T-cell (primary cell): ENCODE measurements at places on chromosomes 12 and 14. TPM values are rescaled to one million over a fixed set of nuclear protein-coding genes. Genes with fewer than 3 reads are reported as not detected.

Gene NID2
- total RNA-seq = 0.38 TPM

Gene ESPL1
- 1.5 TPM for total RNA-seq

Gene TTC6
- not detected for total RNA-seq

Gene RASSF8
- total RNA-seq = 0.72 TPM

DNA sequence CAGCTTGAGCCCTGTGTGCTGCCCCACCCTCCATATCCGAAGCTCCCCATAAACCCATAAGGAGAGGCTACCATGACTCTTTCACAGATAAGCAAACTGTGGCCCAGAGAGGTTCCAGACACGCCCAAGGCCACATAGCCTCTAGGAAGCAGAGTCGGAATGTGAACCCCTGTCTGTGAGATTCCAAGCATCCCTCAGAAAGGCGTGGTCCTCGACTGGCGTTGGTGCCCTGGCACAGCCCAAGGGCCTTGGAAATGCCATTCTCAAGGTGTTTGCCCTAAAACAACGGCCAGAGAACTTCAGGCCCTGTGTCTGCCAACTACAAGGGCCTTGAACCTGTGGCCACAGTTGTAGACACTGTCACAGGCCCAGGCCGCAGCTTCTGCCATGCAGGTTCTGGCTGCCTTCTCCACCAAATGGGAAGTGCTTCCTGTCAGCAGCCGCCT is 8.5 kb upstream of the DIO3 start:
- DNase-seq = no peak

- no peak for DNase-seq
These were observed 56.3 kb downstream of the SPPL3 start for GRCh38 chr12:120847814-120848213.

DNA sequence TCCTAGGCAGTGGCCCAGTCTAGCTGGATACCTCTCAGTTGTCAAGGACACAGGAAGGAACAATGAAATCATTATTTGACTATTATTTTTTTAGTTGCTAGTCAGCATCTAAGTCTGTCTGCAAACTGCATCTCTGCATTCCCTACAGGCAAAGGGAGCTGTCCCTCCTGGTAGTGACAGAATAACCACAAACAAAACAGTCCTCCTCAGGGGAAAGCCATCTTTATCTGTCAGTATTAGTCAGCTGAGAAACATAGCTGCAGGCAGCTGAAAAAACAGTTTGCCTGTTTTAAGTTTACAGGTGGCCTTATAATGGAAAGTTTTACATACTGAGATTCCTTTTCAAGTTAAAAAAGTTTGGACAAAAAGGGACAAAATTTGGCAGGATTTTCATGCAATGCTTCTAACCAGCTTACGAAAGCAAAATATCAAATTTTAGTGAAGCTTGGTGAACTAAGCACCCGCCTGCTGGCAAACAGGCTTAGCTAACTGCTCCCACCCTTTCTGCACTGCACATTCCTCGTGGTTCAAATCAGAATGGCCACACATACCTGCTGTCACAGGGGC is 29.5 kb downstream of the SLC25A21 start:
- DNase-seq = no peak

- no peak for DNase-seq
These were observed 208.9 kb downstream of the SYNE2 start for GRCh38 chr14:64061706-64062105.

GRCh38 chr12:21985155-21985554 is 43.9 kb upstream of the ABCC9 start:
- no peak for DNase-seq

- no peak for DNase-seq
These were observed 241.4 kb upstream of the PDZRN4 start for GRCh38 chr12:40946612-40947194.

GRCh38 chr12:25970916-25971653 is 12.6 kb downstream of the RASSF8 start:
- no peak for DNase-seq
